ENCODE measurements at places on chromosomes 13 and 19.

DNA sequence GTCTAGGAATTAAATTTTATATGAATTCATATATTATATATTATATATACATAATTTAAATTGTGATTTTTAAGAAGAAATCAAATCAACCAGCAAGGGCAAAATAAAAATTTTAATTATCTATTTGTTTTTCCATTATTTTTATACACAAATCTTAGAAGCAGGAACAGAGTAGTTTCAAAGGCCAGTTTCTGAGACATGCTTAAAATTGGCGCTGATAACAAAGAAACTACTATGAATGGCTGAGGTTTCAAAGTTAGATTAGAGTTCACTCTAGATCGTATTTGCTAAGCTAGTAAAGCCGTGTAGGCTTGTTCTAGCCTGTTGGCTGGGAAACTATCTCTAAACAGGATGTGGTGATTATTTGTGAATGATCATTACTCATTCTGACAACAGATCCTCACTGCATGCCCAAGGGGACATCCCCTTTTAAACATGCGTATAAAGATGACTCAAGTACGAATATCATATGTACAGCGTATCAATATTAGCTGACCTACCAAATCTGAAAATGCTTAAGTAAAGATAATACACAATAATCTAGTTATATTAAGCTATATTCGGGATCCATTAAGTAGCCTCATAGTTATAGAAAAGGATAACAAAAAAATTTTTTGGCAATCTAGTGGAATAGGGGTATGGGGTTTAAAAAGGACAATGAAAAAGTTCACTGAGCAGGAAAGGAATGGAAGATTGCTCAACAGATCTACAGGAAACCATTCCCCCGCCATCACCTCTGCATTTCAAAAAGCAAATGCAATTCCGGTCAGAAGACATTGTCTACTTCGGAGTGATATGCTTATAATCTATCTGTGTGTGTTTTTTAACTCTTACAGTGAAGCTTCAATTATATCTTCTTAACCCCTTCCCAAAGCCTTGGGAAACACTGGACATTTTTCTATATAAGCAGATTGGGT is 150.1 kb downstream of the SHISA2 start:
- no peak for DNase-seq

DNA sequence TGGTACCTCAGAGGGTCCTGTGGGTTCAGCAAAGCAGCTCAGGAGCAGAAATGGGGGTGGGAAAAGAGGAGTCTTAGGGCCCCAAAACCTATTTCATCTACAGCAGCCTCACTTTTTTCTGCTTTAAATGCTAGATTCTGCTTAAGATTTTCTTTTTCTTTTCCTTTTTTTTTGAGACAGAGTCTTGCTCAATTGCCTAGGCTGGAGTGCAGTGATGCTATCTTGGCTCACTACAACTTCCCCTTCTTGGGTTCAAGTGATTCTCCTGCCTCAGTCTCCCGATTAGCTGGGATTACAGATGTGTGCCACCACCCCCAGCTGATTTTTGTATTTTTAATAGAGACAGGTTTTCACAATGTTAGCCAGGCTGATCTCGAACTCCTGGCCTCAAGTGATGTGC is 30.7 kb upstream of the WDFY2 start:
- DNase-seq: no peak

GRCh38 chr13:93259527-93260080 is 33.0 kb downstream of the GPC6 start:
- DNase-seq: no peak

- no peak for DNase-seq
These were observed 264.0 kb downstream of the ENOX1 start for GRCh38 chr13:43522788-43523187.

DNA sequence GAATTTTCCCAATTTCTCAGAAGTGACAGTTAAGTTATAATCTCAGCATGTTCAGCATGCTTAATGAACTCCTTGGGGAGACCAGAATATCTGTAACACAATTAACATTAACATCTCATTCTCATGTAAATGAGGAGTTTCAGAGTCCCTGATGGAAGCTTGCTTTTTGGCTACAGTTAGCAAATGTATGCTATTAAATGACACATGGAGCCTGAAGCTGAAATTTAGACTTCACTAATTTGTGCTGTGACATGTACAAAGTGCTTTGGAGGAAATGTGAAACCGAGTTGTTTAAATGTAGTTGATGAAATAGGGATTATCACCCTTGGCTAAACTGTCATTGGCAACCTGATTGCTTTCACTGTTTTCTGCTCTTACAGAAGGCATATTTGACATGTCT is 2265.1 kb upstream of the PCDH20 start:
- DNase-seq: no peak

DNA sequence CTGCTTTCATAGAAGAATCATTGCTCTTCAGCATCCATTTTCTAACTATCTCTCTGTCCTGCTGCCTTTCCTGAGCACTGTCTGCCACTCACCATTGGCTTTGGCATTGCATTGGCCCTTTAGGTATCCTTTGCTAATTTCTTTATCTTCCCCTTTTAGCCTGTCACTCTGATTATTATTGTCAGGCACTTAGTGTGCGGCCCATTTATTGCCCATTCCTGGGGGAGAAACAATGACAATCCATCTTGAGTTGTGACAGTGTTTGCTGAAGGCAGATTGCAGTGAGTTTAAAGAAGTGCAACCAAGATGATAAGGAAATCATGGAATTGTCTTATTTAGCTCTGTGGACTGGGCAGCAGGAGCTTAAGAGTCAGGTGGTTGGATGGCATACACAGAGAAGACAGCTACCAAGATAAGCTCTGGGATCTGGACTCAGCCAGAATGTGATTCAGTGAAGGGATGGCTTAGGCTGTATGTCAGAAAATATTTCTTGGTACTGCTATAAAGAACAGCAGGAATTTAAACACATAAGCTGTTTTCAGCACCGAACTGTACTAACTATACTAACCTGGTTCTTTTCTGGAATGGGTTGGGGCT is 25.3 kb downstream of the B3GLCT start:
- no peak for DNase-seq

DNA sequence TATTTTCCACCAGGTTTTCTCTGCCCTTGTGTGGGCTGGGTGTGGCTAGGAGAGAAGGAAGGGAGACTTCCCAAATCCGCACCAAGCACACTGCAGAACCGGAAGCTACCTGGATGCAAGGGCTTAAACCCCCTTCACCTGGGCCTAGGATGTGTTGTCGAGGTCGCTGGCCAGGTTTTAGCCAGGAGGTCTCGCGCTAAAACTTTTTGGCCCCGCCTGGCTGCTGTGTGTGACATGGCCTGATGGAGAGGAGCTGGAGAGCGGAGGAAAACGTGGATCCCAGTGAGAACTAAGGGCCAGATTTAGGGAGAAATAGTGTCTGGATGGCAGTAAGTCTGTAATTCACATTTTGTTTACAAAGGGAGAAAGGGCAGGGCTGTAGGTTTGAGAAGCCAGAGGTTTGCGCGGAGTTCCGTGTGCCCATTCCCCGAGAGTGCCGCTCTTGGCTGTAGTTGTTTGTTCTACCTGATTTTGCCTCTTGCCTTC is 3.1 kb upstream of the TSHZ3 start:
- DNase-seq: no peak

GRCh38 chr19:45177817-45178261 is at the start of gene TRAPPC6A:
Gene TRAPPC6A (minus strand): TSS chr19:45178237. CDS start chr19:45178218, 19 bp downstream.
- no peak for DNase-seq

GRCh38 chr19:12265921-12266704 is 28.6 kb downstream of the ZNF44 start:
- no peak for DNase-seq

DNA sequence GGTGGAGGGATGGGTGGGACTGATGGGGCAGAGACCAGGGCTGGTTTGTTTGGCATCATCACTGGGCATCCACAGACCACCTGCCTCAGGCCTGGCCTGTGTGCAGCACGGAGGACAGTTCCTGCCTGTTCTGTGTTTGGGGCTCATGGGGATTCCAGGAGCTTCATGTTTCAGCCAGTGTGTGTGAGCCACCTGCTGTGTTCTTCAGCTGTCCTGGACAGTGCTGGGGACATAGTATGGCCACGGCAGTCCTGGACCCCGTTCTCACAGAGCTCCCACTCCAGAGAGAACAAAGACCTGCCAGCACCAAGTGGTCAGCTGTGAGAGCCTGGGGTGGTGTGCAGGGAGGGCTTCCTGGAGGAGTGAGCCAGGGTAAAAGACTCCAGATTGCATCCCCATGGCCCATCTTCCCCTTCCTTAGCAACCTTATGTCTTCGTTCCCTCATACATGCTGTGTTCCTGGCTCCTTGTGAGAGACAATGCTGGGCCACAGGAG is 2.0 kb upstream of the CCDC97 start:
- DNase-seq: no peak

DNA sequence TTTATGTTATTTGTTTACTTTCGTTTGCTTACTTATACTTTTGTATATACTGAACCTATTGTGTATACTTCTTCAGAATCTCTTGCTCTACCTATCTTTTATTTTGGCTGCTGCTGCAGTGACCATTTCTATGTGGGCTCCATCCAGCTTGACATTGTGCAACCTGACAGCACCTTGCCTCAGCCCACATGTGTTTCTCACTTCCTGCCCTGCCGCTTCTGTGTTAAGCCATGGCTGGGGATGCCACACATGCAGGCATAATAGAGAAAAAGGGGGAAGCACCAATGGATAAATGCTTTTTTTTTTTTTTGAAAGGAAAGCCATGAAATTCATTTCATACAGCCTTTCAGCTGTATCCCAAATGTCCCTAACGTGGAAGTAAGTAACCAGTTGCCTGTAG is 147.6 kb downstream of the RBM26 start:
- no peak for DNase-seq

- no peak for DNase-seq
These were observed 222.8 kb upstream of the NBEA start for GRCh38 chr13:34719060-34719875.

- no peak for DNase-seq
These were observed 31.0 kb downstream of the LYL1 start for GRCh38 chr19:13071444-13072187.

GRCh38 chr13:91212231-91212630 is 135.3 kb upstream of the MIR17HG start:
- no peak for DNase-seq

GRCh38 chr13:43766725-43767124 is 20.0 kb downstream of the ENOX1 start:
- DNase-seq: no peak

- no peak for DNase-seq
These were observed 66.7 kb downstream of the KATNAL1 start for GRCh38 chr13:30240608-30241007.

- no peak for DNase-seq
These were observed 3.2 kb downstream of the KLF16 start for GRCh38 chr19:1860042-1860775.

GRCh38 chr13:36282821-36283432 is 14.7 kb downstream of the CCDC169 start:
- DNase-seq: no peak

DNA sequence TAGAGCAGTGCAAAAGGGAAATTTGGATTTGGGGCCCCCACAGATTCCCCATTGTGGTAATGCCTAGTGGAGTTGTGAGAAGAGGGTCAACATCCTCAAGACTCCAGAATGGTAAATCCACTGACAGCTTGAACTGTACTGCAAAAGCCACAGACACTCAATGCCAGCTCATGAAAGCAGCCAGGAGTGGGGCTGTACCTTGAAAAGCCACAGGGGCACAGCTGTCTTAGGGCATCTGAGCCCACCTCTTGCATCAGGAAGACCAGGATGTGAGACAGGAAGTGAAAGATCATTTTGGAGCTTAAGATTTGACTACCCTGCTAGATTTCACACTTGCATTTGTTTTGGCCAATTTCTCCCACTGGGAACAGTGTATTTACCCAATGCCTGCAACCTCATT is 1548.9 kb upstream of the PCDH20 start:
- DNase-seq: no peak

DNA sequence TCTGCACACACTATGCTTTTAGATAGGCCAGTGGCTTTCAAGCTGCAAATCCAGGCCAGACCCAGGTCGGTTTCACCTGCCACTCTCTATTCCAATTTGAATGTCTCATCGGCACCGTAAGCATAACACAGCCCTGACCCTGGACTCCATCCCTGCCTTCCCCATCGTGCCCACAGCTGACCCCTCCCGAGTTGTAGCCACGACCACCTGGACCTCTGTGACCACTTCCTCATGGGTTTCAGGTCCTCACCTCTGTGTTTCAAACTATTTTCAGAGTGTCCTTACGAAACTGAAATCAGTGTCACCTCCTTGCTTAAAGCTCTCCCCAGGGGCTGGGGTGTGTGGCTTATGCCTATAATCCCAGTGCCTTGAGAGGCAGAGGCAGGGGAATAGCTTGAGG is 9.0 kb upstream of the HSH2D start:
- DNase-seq: no peak

GRCh38 chr13:42653679-42654078 is 79.7 kb downstream of the TNFSF11 start:
- no peak for DNase-seq

GRCh38 chr13:111337206-111337605 is 16.8 kb downstream of the TEX29 start:
- DNase-seq: no peak

DNA sequence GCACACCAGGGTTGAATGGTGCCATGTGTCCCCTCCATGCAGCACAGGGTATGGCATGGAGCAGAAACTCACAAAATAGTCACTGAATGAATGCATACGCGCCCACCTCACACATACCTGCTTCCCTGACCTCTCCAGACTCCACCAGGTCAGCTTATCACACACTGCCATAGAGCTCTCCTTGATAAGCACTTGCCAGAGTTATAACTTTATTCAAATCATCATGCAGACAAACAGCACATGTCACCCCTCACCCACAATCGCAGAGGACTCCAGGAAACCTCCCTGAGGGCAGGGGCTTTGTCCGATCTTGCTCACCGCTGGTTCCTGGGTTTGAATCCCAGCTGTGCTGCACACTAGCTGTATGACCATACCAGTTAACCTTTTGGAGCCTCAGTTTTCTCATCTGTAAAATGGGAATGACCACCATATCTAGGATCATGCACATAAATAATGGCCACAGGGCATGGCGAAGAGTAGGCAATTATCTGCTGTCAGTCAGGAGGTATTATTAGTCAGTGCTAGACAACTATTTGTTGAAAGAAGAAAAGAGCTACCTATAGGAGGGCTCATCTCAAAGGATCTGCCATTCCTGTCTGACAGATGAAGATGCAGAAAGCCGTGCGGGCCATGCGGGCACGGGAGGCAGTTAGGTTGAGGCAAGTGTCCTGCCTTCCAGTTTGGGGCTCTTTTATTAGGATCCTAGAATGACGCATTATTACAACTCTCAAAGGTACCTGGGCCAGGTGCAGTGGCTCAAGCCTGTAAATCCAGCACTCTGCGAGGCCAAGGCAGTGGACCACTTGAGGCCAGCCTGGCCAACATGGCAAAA is 14.0 kb downstream of the XRCC1 start:
- DNase-seq: no peak

DNA sequence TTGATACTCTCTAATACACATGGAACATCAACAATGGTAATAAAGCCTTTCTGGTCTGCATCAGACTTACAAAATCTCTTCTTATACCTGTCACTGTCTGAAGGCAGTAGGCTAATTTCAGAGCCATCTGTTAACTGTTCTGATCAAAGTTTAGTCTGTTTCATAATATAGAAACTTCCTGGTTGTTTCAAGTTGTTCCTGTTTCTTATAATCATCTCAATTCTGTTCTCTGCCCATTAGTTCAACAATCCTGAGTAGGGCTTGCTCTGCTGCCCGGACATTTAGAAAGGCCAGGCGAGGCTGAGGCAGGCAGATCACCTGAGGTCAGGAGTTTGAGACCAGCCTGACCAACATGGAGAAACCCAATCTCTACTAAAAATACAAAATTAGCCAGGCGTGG is 5.4 kb upstream of the ZSCAN5A start:
- no peak for DNase-seq
